IPS DF 19.7 (cell line): ENCODE measurements at places on chromosomes 3 and 15.

DNA sequence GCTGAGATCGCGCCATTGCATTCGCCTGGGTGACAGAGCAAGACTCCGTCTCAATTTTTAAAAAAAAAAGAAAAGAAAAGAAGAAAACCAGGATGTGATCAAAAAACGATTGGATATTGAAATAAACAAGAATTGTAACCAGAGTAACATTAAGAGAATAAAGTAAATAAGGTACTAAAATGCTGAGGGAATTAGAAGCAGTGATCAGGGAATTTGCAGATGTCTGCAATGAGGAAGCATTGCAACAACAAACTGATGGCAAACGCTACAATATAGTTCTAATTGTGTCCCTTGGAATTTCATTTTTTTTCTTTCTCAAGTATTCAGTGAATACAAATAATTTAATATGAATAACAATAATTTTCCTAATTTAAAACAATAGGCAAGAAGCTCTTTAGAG lies 1077.5 kb downstream of the TBL1XR1 start:
- DNase-seq, result no peak

- peak; percentile 80 for DNase-seq
These were observed 3.0 kb downstream of the ZSCAN2 start for GRCh38 chr15:84603630-84604379.

GRCh38 chr3:158765518-158766205 lies 33.4 kb upstream of the RARRES1 start:
- no peak for DNase-seq

GRCh38 chr3:94709249-94709902 lies 646.5 kb downstream of the NSUN3 start:
- DNase-seq, result no peak

GRCh38 chr3:97105989-97106651 lies 291.7 kb downstream of the EPHA6 start:
- no peak for DNase-seq

GRCh38 chr15:69988541-69989225 lies 109.0 kb downstream of the TLE3 start:
- DNase-seq, result no peak

GRCh38 chr15:96416934-96417759 lies 86.6 kb downstream of the NR2F2 start:
- no peak for DNase-seq

GRCh38 chr15:63165166-63165859 lies 8.0 kb upstream of the RPS27L start:
- no peak for DNase-seq

- DNase-seq, result no peak
These were observed 51.1 kb downstream of the RSRC1 start for GRCh38 chr3:158160958-158161357.

DNA sequence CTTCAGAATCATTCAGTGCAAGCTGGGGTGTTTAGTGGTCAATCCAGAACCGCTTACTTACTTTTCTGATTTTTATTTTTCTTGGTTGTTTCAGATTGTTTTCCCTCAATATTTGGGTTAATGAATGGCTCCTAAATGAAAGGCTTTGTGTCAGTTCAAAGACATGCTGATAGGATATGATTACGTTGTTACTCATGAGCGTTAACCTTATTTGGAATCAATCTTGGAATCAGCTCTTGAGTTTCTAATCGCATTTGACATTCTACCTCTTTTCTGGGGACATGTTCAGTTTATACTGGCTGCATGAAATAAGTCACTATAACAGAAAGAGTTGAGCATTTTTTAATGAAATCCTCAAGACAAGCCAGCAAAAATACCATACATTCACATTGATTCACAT lies 50.2 kb downstream of the ATP11B start:
- no peak for DNase-seq

DNA sequence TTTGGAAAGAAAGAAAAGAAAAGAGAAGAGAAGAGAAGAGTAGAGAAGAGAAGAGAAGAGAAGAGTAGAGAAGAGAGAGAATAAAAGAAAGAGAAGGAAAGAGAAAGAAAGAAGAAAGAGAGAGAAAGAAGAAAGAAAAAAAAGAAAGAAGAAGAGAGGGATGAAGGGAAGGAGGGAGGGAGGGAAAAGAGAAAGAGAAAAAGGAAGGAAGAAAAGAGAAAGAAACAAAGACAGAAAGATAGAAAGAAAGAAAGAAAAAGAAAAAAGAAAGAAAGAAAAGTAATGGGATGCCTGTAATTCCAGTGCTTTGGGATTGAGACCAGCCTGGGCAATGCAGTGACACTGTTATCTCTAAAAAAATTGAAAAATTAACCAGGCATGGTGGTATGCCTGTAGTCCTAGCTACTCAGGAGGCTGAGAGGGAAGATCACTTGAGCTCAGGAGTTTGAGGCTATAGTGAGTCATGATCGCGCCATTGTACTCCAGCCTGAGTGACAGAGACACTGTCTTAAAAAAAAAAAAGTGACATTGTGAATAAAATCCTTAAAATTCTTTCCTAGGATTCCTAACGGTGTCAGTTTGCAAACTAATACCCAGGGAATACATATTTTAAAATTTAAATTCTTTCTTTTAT lies 1.7 kb downstream of the RASL12 start:
- no peak for DNase-seq

DNA sequence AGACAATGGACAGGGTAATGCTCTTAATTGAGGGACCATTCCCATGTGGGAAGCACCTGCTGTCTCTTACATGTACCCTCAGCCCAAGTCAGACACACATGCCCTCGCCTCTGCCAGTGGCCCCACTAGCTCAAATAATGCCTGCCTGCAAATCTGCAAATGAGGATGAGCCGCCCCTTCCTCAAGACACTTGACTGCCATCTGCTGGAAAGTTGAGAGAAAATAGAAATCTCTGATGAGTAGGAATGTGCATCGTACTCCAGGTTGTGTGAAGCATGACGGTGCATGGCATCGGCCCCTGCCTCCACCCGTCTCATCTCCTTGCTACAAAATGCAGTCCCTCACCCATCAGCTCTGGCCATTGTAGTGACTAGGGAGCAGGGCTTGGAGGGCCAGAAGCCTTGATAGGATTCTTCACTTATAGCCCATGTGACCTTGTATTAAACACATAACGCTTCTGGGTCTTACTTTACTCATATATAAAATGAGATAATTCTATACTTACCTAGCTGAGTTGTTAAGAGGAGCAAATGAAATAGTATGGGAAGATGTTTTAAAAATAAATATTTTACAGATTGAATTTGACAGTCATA lies 6.3 kb upstream of the SCN5A start:
- peak; percentile 40 for DNase-seq

DNA sequence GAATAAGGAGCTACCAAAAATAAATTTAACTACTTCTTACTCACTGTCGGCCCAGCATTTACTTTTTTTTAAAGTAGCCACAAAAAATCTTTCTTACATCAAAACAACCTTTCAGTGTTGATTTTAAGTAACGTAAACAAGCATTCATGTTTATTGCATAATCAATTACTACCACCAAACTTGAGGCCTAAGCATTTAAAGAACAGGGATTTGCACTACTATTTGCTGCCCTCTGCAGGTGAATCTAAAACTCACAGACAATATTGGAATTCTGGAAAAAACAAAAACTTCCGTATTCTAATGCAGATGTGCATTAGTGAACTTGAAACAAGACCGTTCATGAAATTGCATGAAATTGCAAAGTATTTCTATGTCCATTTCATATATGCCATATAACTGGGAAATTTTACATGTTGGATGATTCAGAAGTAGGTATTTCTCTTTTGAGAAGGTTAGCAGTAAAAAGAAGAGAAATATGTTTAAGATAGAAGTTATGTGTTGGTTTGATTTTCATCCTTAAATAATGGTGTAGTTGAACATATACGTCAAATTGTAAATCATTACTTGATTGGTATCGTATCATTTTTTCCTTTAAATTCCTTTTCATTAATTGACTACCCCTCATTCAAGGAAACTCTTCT lies 55.6 kb downstream of the CGGBP1 start:
- DNase-seq, result no peak

- no peak for DNase-seq
These were observed 84.6 kb downstream of the MAGI1 start for GRCh38 chr3:65953881-65954733.

- no peak for DNase-seq
These were observed 1.2 kb upstream of the LRRC15 start for GRCh38 chr3:194370753-194371152.

DNA sequence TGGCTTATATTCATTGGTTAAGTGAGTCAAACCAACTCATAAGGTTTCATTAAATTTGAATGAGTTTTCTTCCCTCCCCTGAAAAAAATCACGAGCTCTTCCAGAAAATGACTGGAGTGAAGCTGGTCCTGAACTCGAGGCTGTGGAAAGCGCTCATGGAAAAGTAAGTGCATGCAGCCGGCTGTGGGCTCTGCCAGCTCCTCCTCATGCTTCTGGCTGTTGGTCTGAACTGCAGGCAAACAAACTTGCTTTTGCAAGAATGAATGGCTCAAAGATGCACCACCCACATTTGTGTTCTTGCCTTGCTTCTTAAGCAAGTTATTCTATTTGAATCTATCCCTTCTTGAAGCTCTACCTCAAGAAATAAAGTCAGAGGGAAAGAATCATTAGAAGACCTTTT lies 6.2 kb downstream of the ETV5 start:
- DNase-seq, result no peak

- DNase-seq, result no peak
These were observed 209.5 kb downstream of the EBLN2 start for GRCh38 chr3:73270839-73271483.

DNA sequence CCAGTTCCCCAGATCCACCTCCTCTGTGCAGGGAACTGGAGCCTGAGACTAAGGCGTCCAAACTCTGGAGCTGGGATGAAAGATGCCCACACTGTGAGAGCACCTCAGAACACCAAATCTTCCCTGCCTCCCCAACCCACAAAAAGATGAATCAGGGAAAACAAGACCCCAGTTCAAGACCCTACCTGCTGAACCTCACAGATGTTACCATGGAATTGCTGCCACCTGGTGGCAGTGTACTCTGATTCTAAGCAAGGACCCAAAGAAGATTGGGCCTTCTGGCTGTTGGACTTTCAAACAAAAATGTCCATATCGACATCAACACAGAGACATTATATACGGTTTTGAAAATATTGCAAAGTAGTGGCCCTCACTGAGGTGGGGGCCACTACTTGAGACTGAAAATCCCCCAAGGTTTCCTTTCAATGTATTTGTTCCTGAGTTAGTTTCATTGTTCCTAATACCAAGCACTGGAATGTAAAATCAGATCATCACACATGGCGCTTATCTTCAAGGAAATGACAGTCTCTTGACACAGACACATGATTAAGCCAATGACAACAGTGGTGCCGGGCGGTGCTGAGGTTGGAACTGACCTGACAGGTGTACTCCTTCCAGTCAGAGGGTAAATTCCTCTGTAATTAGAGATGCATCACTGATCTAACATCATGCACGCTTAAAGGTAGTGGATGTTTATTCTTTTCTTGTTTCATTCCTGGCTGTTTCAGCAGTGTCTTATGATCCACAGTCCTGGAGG lies 67.6 kb downstream of the SLC6A11 start:
- no peak for DNase-seq

DNA sequence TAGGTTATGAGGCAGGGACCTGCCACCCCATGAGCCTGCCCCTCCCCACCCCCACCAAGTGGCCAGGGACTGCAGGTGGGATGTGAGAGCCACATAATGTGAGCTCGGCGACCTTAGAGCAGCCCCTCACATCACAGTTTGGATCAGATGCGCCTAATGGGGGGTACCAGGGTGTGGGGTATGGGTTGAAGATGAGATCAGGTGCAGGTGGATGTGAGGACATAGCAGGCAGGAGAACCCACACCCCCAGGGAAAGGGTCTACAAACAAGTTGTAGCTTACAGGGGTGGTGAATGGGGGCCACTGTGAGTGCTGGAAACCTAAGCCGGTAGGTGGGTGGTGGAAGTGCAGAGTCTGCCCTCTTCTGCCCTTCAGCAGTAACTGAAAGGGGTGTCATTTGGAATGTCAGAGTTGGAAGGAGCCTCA lies 94.0 kb downstream of the CORO2B start:
- DNase-seq, result no peak

GRCh38 chr3:60998858-60999257 lies 252.4 kb downstream of the FHIT start:
- DNase-seq, result no peak

GRCh38 chr15:50330921-50331320 lies 24.1 kb downstream of the GABPB1 start:
- no peak for DNase-seq

DNA sequence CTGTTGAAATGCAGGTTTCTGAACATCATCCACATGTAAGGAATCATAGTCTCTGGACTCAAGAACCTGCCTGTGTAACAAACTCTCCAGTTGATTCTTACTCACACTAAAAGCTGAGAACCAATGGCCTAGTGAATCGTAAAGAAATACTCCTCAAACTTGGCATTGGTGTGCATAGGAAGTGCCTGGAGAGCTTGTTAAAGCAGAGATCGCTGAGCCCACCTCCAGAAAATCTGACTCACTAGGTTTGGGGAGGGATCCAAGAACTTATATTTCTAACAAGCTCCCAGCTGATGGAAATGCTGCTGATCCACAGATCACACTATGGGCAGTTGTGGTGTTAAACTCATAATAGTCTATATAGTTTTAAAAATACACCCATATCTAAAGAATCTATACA lies 55.8 kb upstream of the LMCD1 start:
- no peak for DNase-seq

DNA sequence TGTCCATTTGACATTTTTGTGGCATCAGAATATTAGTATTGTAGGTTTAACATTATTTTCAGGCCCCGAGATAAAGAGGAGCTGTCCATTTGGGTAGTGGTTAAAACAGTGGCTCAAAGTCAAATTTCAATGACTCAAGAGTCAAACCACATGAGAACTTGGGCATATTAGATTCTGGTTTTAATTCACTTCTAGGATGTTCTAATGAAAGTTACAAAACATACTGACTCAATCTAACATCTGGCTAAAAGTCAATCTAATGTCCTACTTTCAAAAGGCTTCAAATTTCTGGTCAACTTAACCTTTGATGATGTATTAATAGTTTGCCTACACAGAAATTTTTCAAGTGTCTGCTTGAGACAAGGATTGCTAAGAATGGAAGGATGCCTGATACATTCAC lies 112.4 kb downstream of the ABI3BP start:
- DNase-seq, result no peak

- no peak for DNase-seq
These were observed 253.3 kb downstream of the PTPRG start for GRCh38 chr3:61814674-61815073.

DNA sequence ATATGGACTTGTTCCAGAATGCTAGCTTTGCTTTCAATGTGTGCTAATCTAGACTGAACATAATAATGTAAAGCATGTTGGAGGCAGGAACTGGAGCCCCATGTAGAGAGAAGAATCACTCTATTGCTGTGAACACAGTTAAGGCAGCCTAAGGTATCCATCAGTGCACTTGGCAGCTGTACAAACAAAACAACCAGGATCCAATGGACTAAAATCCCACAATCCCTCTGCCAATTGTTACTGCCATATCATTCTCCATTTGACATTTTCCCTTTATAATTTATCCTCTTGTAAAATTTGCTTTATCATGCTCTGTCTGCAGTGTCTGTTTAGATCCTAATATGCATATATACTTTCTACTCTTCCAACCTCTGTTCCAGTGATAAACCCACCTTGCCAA lies 756.8 kb upstream of the LMCD1 start:
- no peak for DNase-seq

DNA sequence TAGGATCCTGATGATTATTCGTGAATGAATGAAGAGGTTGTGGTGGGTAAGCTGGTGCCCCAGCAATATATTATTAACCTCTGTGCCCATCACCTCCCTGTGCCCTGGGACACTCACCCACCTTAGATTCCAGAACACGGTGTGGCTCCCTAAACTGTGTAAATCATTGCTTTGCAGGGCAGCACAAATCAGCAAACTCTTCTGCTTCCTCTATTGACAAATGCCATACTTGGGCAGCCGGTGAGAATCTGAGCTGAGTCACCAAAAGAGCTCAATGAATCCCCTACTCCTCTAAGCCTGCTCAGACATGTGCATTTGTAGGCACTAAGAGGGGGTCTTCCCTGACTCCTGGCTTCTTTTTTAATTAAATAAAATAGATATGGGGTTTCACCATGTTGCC lies 15.7 kb downstream of the UQCC5 start:
- no peak for DNase-seq
